Right lobe of liver (tissue), 6 donors: ENCODE measurements at places on chromosomes 12 and 14. TPM values are rescaled to one million over a fixed set of nuclear protein-coding genes. Genes with fewer than 3 reads are reported as not detected.

DNA sequence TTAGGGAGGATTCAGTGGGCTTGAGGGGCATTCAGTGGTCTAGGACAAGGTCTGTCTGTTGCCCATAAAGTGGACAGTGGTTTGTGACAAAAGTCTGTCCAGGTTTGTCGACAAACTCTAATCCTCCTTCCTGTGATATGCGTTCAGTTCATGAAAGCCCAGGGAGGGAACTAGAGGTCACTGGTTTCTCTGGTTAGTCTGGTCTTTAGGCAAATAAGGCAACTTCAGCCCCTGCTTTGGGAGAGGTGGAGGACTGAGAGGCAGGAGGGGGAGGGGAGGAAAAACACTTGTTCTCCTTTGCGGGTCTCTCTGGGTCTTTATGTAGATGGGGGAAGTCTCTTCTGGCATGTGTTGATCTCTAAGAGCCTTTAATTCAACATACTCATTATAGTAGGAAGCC, 235.1 kb upstream of the PWP1 start:
- no peak overlapping the region for H3K4me3 ChIP-seq
- H3K4me1 ChIP-seq: no peaks in the 10 kb centered on the region
- H3K27ac ChIP-seq: no peak overlapping the region
- no peaks in the 10 kb centered on the region for H3K36me3 ChIP-seq

- no peak for DNase-seq
- no peaks in the 10 kb centered on the region for H3K27me3 ChIP-seq
- H3K4me1 ChIP-seq: no peaks in the 10 kb centered on the region
These were observed 74.4 kb downstream of the ANKS1B start for GRCh38 chr12:99910342-99910741.

GRCh38 chr12:6764011-6764828, 1.9 kb upstream of the PTMS start:
- peak overlapping the region; percentile 3 for H3K4me3 ChIP-seq
- peak overlapping the region; percentile 93 for H3K27ac ChIP-seq
- peak; percentile 93 for DNase-seq
- H3K27me3 ChIP-seq: no peaks in the 10 kb centered on the region
- H3K36me3 ChIP-seq: no peaks in the 10 kb centered on the region

Gene ABHD12B
- total RNA-seq: not detected

GRCh38 chr14:95307402-95308041, 12.2 kb downstream of the CLMN start:
- H3K4me3 ChIP-seq: no peak overlapping the region
- no peaks in the 10 kb centered on the region for H3K36me3 ChIP-seq
- H3K27me3 ChIP-seq: no peaks in the 10 kb centered on the region
- H3K4me1 ChIP-seq: no peaks in the 10 kb centered on the region
- peak; percentile 96 for DNase-seq
- peak overlapping the region; percentile 97 for H3K27ac ChIP-seq

DNA sequence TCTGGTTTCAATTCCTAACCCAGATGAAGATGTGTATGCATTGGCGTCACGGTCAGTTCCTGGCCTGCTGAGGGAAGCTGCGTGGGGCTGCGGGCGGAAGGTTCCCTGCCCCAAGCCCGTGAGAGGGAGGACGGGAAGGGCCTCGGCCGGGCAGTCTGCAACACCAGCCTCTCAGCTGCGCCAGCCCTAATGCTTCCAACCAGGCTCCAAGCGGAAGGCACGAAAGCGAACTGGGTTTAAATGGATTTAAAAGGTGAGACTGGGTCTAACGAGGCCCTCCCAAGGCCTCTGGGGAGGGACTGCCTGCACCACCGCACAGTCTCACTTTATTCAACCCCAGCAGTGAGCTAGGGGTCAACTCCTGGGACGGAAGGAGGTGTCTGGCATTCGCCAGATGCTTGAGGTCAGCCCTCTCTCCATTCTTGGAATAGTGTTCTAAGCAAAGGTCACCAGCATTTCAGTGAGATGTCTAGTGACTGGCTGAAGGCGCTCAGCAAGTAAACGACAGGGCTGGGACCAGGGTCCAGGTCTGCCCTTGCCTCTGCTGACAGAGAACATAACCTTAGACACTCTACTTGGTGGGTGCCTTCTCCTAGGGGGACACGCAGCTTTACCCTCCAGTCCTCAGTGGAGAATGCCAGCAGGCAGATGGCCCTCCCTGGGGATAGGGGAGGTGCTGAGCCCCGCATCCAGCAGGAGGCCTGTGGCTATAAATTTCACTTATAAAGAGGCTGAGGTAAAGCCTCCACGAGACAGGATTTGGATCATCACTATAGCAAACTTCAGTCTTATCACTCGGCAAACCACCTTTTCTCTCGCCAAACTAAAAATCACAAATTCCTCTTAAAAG, 92.2 kb downstream of the PIWIL1 start:
- no peaks in the 10 kb centered on the region for H3K4me1 ChIP-seq
- no peaks in the 10 kb centered on the region for H3K27me3 ChIP-seq
- H3K4me3 ChIP-seq: no peak overlapping the region
- no peak overlapping the region for H3K27ac ChIP-seq
